Activated T-helper 1 cell treated with anti-CD3 and anti-CD28 coated beads, Interleukin-2, amount 50 U/mL, for 16 hours (primary cell): ENCODE measurements at places on chromosomes 11 and 22.

- no peak for DNase-seq
These were observed 8.6 kb upstream of the UPB1 start for GRCh38 chr22:24486501-24486921.

DNA sequence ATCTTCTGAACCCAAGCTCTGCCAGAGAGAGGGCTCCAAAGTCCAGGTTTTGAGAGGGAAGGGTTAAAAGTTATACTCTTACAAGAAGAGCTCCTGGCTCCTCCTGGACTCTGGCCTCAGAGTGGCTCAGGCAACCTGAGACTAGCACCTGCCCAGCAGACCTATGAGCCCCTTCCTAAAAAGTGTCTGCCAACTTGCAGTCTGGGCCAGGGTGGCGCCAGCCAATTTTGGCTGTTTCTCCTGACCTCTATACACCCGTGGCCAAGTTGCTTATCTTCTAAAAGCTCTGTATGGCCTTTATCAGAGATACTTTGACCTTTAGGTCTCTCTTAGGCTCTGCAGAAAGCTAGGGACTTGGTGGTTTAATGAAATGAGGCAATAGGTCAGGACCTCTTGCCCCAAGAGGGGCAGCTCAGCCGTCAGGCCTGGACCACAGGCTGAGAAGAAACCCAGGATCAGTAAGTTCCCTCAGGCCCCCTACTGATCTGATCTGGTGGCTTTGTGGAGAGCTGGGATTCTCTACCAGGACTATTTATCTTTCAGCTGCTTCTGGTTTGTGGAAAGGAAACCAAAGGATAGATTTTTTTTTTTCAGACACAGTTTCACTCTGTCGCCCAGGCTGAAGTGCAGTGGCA is 10.3 kb upstream of the UCP3 start:
- DNase-seq, result no peak

GRCh38 chr11:122697636-122698167 is 42.2 kb downstream of the UBASH3B start:
- no peak for DNase-seq

GRCh38 chr11:35141571-35141971 is 2.6 kb downstream of the CD44 start:
- no peak for DNase-seq

DNA sequence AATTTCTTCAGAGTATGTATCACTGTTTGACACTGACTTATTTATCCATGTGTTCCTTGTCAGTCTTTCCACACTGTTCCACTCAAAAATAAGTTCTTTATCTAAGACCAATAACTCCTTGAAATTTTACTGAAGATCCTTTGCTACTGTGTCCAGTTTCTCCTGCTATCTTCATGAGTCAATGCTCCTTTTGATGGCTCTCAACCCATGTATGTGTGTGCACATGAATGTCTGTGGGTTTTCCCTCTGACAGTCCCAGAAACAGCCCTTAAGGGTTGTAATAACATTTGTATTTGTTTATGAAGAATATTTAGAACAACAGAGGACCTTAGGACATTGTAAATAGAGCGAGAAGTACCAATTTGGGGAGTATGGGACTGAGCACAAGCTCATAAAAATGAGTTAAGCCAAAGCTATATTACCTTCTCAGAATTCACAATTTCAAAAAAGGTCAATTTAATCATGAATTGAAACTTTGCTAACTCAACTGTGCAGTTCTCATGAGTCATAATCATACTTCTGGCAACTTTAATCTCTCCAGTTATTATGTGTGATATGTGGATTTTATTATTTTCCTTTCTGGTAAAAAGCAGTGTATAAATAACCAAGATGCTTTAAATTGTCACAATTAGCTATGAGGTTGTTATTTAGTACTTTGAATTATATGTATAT is 533.6 kb downstream of the CNTN5 start:
- no peak for DNase-seq
